ENCODE measurements at places on chromosomes 5 and 9.

DNA sequence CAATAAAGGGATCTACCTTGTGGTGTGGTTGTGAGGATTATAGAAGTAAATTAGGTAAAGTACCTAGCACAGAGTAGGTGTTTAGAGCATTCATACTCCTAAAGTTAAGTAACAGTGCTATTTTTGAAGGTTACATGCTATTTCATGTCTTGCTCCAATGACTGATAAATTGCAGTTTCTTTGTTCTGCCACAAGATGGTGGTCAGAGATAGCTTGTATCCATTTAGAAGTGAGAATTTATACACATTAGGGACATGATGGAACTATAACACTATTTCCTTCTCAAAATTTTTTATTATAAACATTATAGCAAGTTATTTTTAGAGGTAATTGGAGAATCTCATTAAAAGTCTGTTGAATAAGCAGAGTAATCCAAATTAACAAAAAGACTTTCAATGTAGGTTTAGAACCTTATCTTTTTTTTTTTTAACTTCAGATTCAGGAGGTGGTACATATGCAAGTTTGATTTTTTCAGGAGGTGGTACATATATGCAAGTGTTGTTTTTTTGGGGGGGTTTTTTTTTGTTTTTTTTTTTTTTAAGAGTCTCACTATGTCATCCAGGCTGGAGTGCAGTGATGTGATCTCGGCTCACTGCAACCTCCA, 17.1 kb downstream of the MTREX start:
- DNase-seq: peak; percentile 51

GRCh38 chr9:93100276-93100636, 4.2 kb downstream of the CARD19 start:
- no peak for DNase-seq

DNA sequence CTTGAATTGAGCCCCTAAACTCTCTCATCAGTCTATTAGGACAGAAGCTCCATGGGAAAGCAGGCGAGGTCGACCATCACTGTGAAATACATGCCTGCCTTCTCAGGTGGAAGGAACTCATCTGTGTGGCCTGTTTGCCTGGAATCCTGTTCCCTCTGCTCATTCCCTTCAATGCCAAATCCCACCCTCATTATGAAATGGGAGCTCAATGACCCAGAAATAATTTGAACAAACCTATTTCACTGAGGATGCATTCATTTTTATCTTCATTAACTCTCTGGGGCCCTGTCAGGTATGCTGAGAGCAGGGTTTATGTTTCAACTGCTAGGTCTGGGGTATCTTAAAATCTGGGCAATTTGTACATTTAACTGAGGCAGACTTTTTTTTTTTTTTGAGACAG, 142.2 kb downstream of the MED27 start:
- DNase-seq: no peak

DNA sequence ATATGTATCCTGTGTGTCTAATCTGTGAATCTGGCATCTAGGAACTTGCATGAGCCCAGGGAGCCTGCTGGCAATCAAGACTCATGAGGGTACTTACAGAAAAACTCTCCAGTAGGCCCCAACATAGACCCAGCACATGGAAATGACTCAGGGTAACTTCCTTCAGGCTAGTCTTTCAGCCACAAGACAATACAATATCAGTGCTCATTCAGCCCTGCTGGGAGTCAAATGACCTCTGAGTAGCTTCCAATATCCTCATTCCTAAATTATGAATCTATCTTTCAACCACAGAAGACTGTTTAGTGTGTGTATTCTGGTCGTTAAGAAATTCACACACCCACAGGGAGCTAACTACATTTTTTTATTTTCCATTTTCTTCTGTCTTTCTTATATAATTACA, 1273.0 kb downstream of the EFNA5 start:
- no peak for DNase-seq

GRCh38 chr5:112574536-112574935, 155.5 kb upstream of the EPB41L4A start:
- DNase-seq: no peak

- no peak for DNase-seq
These were observed 340 bp downstream of the ELAVL2 start for GRCh38 chr9:23825700-23826099.

DNA sequence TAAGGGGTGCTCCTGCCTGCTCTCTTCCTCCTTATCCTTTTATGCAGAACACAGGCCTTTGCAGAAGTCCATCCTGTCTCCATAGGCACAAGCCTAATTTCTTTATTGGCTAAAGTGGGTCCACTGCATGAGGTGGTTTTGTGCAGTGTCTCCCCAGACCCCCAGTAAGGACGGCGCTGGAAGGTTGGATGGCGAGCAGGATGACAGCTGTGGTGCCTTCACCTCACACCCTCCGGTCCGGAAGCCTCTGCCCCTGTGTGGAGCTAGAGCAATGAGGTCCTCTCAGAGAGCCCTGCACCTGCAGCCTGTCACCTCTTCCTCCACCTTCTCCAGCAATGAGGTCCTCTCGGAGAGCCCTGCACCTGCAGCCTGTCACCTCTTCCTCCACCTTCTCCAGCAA, 393.7 kb upstream of the IRX1 start:
- no peak for DNase-seq

DNA sequence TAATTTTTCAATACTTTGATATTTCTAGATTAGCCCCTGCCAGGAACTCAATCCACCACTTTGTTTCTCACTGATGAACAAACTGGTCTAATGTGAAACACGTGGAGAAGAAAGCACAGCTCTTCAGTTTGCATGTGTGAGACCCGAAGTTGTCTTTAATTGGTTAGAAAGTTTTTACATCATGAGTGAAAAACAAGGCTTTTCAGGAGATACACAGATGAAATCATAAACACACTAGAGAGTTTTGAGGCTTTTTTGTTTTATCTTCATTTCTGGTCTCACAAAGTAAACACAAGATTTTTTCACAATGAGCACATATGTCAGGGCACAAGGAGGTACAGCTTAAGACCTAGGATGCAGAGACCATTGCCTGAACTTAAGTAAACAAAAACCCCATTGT, 84.5 kb upstream of the MOCS2 start:
- no peak for DNase-seq

- no peak for DNase-seq
These were observed 24.7 kb downstream of the ARL15 start for GRCh38 chr5:54285686-54286085.

GRCh38 chr9:126696401-126697145, 82.8 kb downstream of the LMX1B start:
- no peak for DNase-seq

DNA sequence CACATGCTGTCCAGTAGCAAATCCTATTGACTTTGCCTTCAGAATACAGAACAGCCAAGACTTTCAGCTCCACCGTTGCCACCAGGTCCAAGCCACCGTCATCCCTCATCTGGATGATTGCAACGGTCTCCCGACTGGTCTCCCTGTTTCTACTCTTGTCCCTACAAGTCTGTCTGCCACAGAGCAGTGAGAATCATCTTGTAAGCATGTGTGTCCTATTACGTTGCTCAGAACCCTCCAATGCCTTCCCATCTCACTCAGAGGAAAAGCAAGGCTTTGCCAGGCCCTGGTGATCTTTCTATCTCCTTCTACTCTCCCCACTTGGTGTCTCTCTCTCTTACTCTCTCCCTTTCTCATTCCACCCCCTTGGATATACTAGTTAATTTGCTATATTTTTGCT, 76.7 kb upstream of the GDNF start:
- DNase-seq: no peak

DNA sequence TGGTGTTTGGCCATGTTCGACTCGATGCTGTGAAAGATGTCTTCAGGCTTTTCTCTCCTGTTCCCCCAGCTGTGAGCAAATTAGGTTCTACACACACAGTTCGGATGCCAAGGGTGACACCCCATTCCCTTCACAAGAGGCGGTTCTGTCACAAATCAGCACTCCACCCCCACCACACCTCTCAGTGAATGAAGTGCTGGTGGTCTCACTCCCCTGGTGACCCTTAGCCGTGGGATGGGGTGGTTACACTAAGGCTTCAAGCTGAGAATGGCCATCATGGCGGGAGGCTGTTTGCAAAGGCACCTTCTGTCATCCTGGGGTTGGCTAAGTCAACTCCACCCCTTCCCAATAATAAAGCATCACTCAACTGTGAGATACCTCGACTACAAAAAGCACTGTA, 26.4 kb downstream of the AMBP start:
- no peak for DNase-seq

GRCh38 chr9:107007402-107007801, 144.4 kb downstream of the ZNF462 start:
- no peak for DNase-seq

DNA sequence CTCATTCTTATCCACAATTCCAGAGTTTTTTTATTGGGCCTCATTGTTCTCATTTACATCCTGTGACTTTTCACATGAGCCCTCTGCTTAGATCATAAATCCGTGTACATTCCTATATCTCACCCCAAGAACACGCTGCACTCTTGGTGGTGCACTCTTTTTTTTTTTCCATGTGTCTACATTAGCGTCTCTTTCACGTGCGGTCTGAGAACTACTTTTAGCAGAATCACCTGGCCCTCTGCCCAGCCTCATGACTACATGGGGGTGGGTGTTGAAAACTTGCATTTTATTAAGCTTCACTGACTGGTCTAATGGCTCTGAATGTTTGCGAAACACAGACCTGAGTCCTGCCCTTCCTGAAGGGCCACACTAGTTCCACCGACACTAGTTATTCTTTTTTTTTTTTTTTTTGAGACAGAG, 18.6 kb downstream of the C9orf57 start:
- DNase-seq: peak; percentile 45

DNA sequence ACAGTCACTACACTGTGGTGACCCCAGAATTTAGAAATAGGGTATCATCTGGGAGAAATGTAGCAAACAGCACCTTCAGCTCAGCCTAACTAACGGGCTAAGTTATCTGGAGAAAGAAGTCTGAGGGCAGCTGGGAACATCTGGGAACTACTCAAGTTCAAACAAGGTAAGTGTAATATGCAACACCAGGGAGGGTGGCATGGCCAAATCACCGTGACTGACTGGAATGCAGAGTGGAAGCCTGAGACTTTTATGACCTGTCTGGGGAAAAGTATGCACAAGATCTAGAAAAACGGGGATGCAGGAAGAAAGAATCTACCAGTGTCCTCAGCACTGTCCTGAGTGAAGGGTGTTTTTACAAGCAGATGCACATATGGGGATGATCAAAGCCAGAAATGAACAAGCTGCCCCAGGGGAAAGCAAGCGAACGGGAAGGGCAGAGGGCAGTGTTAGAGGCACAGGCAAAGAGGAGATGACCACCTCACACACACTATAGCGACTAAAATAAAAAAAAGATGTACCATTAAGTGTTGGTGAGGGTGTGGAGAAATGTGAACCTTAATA, 59.9 kb downstream of the SERINC5 start:
- DNase-seq: no peak

- no peak for DNase-seq
These were observed 79.3 kb upstream of the RASA1 start for GRCh38 chr5:87188391-87188790.

- no peak for DNase-seq
These were observed 6.5 kb upstream of the CARD19 start for GRCh38 chr9:93089481-93089991.

DNA sequence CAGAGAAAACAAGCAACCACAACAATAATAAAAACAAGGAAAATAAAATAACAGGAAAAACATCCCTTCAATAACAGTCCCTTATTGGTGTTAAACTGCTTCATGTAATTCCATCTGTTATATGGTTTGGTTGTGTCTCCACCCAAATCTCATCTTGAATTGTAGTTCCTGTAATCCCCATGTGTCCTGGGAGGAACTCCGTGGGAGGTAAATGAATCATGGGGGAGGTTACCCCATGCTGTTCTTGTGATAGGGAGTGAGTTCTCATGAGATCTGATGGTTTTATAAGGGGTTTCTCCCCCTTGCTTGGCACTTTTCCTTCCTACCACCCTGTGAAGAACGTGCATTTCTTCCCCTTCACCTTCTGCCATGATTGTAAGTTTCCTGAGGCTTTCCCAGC, 369.8 kb downstream of the TMEM232 start:
- DNase-seq: peak; percentile 32

DNA sequence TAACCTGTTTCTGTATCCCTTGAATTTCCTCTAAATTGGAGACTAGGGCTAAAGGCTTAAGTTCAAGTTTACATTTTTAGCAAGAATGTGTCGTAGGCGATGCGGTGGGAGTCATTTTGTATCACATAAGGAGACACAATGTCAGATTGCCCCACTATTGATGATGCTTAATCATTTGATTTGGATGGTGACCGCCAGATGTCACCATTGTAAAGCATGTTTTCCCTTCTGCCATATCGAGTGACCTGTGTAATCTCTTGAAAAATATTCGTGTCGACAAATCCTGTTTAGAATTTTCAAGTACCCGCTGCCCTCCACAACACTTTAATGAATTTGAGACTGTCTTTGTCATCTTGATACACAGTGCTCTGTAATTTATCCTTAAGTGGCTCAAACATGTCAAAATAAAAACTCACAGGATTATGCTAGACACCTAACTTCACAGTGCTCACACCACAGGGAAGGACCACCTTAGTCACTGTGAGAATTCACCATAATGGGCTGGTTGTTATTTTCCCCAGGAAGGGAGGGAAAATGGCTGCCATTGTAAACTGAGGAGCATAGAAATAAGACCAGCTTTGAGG, 34.5 kb upstream of the SLC46A2 start:
- DNase-seq: peak; percentile 34

GRCh38 chr5:149632311-149633251, 51.3 kb downstream of the ARHGEF37 start:
- peak; percentile 89 for DNase-seq

All from suppressor macrophage (primary cell).